ENCODE measurements at places on chromosomes 2 and 18.

GRCh38 chr2:189226017-189226416 lies 46.5 kb upstream of the COL5A2 start:
- DNase-seq = no peak

DNA sequence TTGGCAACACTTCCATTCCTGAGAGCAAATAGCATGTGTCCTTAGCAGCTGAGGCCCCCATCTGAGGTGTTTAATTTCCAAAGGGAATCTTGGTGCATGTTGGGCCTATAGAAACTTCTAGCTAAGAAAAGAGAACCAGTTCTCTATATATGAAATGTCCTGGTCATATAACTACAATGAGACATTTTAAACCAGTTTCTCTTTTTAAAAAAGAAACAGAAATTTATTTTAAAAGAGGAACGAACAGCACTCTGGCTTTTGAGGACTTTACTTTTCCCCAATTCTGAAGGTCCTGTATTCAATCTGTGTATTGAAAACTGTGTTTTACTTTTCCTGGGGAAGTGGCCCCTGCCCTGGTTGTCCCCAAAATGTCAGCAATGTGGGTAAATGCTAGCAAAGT lies 309.5 kb upstream of the STON1 start:
- DNase-seq = no peak

DNA sequence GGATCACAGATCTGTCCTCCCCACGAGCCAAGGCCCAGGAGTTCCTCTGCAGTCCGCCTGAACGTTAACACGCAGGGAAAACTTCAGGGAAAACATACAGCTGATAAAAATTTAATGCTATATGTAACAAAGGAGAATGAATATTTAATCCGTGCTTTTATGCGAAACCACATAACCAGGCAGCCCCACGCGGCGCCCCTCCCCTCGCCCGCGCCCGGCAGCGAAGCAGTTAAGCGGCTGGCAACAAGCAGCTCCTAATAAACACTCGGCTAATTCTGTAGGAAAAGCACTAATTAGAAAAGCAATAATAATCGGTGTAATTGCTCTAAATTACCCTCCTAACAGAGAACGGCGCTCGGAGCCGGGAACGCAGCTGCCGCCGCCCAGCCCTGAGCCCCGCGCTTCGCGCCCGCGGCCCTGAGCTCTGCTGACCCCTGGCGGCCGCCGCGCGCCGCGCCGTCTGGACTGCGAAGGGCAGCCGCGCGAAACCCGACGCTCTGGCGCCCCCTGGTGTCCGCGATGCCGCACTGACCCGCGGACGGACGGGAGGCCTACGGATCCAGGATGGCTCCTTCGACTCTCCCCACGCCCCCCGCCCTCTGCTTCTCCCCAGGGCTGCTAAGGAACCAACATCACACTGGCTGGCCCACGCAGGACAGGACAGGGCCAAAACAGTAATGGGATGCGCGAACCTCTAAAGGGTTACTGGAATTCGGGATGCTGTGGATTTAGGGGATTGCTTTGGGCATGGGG lies 181.4 kb downstream of the SMAD2 start:
- peak; percentile 74 for DNase-seq

DNA sequence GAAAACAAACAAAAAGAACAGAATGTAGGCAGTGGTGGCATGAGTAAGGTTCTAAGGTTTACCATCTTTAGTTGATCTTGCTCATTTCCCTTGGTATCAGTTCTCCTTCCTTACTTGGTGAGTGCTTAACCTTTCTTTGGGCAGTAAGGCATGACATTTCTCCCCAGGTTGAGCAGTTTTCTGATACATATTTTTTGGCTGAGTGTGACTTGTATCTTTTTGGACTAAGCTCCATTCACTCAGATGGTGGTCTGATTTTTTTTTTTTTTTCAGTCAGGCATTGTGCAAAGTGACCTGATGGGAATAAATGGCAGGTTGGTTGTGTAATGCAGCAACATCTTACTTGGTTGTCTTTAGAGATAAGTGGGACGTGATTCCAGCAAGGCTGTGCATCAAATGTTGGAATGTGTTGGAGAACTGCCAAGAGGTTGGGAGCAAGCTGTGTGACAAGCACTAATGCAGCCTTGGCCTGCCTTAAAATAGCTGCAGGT lies 15.1 kb downstream of the SPTBN1 start:
- DNase-seq = no peak

DNA sequence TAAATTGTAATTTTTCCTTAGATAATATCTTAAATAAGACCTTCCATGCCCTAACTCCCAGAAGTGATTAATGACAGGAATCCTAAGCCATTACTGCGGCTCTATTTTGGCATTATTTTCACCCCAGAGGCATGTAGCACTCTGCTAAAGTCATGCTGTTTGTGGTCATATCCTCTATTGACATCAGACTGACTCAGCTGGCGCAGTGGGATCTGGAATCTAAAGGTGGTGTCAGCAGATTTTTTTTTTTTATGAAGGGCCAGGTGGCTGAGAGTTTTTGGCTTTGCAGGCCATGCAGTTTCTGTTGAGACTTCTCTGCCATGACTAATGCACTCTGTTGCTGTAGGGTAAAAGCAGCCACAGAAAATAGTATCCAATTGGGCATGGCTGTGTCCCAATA lies 64.1 kb upstream of the ACVR1C start:
- no peak for DNase-seq

DNA sequence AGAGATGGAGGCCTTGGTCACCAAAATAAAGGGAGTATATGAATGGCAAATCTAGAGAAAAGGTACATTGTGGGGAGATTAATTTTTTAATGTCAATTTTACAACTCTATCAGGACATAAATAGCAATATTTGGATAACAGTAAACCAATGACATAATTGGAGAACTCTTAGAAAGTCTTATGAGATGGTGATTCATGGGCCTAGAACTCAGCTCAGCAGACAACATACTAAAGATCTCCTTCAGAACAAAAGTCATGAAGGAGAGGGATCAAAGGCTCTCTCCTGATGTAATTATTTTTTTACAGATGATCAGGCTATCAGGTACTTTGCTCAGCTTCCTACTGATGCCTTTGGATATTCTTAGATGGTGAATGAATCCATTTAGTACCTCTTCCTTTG lies 90.0 kb downstream of the CRACDL start:
- DNase-seq = no peak

DNA sequence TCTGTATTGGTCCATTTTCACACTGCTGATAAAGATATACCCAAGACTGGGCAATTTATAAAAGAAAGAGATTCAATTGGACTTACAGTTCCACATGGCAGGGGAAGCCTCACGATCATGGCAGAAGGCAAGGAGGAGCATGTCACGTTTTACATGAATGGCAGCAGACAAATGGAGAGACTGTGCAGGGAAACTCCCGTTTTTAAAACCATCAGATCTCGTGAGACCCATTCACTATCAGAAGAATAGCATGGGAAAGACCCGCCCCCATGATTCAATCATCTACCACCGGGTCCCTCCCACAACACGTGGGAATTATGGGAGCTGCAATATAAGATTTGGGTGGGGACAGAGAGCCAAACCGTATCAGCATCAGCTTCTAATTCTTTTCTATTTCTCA lies 217.0 kb downstream of the ANAPC1 start:
- DNase-seq = no peak

GRCh38 chr2:133862400-133862977 lies 294.2 kb upstream of the NCKAP5 start:
- no peak for DNase-seq

DNA sequence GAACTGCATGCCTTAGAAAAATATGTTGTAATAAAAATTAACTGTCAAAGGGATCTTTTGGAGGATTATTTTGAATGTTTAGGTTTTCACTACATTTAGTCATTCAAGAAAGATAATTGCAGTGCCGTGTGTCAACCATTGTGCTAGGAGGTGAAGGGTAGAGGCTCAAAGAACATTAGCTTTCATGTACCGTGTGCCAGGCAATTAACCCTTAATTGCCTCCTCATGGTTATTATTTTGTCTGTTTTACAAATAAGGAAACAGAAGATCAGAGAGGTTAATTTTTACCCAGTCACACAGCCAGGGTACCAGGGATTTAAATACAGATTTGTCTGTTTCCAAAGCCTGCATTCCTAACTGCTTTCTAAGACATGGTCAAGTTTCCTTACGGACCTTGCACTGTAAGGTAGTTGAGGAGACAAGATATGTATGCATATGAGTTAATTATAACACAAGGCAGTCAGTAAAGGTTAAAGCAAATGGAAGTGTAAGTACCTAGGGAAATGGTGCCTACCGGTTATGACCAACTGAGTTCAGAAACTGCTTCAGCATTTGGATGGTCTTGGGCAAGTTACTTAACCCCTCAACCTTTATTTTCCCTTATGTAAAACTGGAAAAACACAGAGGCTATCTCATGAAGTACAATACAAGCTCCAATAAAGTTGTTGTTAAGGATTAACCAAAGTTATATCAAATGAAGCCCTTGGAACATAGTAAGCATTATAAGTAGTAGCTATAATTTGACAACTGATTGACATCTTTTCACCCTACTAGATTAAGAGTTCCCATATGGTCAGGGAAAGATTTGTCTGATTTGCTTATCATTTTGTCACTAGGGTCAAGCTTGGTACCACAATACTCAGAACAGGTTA lies 434.9 kb downstream of the MBD2 start:
- DNase-seq = no peak

- DNase-seq = no peak
Measured at GRCh38 chr2:222835143-222835822, 25.6 kb upstream of the ACSL3 start.

DNA sequence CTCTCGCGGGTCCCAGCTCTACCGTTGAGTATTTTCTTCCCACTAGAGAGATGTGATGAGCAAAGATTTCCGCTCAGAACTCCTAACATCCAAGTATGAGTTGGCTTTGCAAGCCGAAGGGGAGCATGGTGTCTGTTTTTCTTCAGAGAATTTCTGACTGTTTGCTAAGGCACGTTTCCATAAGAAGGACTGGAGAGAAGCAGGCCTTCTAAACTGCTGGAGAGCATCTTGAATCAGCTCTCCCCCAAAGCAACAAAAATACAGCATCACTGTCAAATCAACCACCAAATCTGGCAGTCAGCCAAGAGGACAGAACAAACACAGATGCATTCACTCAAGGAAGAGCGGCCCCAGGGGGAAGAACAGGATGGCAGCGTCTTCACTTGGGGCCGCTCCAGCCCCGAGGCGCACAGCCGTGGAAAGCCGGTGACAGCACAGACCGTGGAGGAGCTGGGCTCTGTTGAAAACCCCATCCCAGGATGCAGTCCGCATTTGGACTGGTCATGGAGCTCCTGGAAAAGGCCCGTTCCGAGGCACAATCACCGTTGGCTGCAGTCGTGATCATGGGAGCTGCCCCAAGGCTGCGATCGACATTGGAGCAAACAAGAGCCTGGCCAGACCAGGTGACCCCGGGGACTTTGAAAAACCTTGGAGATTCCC lies 101.4 kb downstream of the NFATC1 start:
- DNase-seq = no peak

- no peak for DNase-seq
Measured at GRCh38 chr18:79568543-79569205, 110.9 kb upstream of the CTDP1 start.

GRCh38 chr2:176464886-176465564 lies 195.8 kb downstream of the MTX2 start:
- no peak for DNase-seq

Data from effector CD4-positive, alpha-beta T cell (primary cell).